ENCODE measurements at places on chromosomes 13 and 19. TPM values are rescaled to one million over a fixed set of nuclear protein-coding genes. Genes with fewer than 3 reads are reported as not detected.

DNA sequence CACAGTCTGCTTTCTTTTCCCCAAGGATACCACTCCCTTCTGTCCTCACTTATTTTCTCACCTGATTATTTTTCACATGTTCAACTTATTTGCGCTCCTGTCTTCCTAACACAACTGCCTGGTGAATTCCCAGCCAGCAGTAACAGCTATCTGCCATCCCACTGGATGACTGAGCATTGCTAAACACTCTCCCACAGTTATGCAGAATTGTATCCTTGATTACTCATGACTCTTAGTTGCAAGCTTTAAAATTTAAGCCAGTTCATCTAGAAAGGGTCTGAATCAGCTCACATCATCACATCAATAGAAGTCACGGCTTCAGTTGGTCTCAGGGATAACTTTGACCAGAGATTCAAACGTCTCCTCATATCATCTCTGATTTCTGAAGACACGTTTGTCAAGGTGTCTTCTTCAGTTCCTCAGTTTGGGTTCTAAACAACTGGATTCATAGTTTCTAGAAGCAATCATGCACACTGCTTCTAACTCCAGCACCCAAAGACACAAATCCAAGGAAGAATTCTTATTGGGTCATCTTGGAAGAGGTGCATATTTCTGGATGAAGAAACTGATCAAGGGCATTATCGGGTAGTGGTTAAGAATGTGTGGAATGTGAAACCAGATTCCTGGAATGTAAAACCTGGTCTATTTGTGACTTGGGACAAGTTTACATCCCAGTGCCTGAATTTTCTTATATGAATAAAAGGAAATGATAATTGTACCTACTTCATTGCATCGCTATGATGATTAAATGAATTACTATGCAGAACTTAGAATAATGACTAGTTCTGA lies 13.9 kb upstream of the DACH1 start:
- no peak for DNase-seq

DNA sequence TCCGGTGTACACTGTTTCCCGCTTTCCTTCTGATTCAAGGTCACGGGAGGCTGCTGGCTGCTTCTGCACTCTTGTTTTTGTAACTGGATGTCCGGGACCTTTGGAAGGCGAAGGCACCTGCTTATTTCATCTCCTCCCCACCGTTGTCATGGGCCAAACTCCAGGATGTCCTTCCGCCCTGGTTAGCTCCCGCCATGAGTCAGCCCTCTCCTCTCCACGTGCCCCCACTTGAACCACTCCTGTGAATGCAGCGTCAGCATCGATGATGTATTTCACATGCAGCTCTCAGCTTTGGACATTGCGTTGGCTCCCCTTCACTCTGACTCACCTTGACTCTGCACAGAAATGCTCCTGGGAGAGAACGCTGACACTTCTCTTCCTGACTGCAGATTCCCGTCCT lies 5.5 kb upstream of the GALP start:
- no peak for DNase-seq

DNA sequence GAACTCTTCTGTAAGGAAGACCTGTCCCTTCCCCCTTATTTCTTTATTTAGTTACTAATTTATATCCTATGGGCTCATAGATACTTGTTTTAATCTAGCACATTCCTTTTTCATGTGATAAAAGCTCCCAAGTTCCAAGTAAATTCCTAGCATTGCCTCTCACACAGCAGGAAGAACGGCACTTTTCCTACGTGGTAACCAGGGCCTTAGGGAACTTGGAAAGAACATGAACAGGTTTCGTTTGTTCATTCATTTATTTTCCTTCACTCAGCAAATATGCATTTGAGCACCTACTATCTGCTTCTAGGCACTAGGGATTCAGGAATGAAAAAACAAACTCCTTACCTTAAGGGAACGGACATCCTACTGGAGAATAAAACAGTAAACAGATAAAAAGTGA lies 125.1 kb downstream of the SIPA1L3 start:
- DNase-seq = no peak

DNA sequence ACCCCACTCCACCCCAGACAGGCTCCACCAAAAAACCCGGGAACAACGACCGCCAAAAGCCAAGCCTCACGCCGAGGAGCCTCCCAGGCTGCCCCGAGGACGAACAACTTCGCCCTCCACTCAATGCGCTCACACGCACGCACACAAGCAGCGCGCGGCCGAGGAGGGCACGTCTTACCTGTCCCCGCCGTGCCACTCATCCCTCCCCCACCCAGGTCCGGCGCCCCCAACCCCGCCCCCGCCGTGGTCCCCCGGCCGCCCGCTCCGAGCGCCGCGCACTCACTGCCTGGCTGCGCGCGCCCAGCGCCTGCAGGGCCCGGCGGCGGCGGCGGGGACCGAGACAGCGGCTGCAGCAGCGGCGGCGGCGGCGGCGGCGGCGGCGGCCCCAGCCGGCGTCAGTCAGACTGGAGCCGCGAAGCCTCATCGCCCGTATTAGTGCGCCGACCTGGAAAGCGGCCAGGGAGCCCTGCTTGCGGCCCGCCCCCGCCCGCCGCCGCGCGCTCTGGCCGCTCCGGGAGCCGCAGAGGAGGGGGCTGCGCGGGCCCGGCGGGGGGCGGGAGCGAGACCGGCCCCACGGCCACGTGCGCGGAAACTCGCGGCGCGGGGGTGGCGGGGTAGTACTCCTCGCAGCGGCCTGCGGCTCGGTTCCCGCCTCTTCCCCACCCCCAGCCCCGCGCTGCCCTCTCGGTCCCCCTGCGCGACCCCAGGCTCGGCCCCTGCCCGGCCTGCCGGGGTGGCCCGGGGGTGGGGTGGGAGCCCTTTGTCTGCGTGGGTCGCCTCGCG lies at the start of gene SMAD9:
Gene SMAD9 (minus strand): TSS at position 406 of the 783 bp plus-strand sequence. CDS start 40,549 bp downstream, outside the sequence.
- peak; percentile 89 for DNase-seq

DNA sequence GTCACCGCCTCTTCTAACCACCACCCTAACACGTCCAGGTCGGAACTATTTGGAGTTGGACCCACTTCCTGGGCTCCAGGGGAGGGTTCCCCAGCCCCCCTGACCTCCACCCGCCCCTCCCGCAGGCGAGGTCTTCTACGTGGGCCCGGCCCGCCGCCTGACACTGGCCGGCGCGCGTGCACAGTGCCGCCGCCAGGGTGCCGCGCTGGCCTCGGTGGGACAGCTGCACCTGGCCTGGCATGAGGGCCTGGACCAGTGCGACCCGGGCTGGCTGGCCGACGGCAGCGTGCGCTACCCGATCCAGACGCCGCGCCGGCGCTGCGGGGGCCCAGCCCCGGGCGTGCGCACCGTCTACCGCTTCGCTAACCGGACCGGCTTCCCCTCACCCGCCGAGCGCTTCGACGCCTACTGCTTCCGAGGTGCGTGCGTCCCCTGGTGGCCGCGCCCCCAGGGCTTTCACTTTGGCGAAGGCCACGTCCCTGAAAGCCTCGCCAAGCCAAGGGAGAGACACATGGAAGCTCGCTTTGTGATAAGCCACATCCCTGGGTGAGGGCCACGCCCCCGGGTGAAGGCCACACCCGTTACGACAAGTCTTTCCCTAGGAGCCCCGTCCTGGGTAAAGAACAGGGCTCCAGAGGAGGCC lies 13.2 kb downstream of the NCAN start:
- peak; percentile 78 for DNase-seq

- no peak for DNase-seq
Observed at GRCh38 chr13:50123862-50124535, 108.8 kb downstream of the KCNRG start.

- no peak for DNase-seq
Observed at GRCh38 chr19:33199441-33200265, 5.5 kb downstream of the LRP3 start.

- DNase-seq = no peak
Observed at GRCh38 chr19:38693380-38694223, 46.2 kb downstream of the ACTN4 start.

DNA sequence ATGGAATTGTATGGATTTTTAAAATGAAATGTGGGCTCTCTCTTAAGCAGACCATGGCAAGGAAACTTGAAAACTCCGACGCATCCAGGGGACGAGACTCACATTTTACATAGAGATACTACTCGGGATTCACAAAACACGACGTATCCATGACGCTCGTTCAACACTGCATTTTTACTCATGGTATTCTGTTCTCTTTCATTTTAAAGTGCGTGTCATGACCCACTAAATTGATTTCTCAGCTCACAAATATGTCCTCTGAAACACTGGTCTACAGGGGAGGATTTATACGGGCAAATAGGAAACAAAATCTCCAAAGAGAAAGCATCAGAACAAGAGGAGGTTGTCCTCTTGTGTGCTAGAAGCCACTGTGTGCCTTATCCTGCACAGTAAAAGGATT lies 523.5 kb downstream of the MYO16 start:
- no peak for DNase-seq

DNA sequence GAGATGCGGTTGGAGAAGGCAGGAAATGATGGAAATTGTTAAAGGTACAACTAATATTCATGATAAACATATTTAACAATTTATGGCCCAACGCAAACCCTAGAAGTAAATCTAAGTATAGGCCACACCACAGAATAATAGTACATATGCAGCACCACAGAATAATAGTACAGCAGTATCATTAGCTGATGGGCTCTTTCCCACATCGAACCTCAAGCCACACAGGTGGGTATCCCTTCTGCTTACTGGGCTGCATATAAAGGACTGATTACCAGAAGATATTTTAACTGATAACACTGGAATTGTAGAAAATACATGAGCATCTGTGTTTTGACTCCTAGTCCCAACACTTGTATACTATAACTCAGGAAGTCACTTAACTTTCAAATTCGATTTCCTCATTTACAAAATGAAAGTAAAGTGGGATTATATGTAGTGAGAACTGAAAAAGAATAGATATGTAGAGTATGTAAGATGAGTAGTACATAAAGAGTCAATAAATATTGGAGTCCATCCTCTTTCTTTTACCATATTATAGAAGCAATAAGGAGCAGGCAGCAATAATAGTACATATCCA lies 91.5 kb downstream of the TSC22D1 start:
- no peak for DNase-seq

DNA sequence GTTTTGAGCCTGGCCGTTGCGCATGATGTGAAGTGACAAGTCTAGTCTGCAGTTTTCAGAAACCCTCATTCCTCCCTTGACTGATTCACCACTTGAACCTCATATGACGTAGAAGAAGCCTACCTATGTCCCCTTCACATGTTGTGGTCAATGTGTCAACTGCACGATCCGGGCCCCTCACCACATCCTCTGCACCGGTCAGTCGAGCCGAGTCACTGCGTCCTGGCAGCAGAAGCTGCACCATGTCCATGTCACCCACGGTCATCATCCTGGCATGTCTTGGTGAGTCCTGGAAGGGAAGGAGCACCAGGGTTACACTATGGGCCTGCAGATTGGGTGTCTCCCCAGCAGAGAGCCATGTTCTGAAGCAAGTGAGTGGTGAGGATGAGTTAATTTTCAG lies at the start of gene KIR2DL4:
Gene KIR2DL4 (plus strand): TSS at position 201 of the 400 bp plus-strand sequence. CDS start 42 bp downstream, at position 243.
- no peak for DNase-seq

DNA sequence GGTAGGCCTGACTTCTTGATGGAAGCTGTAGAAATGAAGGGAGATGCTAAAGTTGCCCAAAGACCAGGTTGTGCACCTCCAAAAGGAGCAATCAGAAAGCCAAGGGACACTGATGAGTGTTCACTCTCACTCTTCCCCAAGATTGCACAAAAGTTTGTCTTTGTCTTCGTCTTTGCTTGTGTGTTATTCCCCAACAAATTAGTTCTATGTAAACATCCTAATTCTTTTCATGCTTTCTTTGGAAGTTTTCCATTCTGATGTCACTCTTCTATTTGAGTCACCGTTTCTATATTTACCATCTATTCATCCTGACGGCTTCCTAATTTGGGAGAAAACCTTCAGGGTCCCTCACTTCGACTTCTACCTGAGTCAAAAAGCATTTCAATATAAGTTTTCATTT lies 3.7 kb upstream of the TMEM272 start:
- no peak for DNase-seq

DNA sequence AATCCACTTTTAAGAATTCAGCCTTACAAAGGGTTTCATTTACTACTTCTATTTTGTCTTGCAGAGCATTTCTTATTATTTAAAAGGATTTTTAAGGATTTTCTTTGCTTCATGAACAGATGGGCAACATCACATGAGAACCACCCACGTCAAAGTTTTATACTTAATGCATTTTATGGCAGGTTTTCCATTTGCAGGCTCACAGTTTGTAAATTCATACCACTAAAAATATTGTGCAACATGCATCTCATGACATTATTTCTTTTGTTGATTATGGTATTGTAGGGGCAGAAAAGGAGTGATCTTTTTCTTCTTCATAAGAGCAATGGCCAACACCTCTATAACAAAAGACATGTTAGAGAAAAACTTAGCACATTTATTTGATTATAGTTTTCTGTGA lies 554.0 kb upstream of the SPRY2 start:
- DNase-seq = no peak

GRCh38 chr13:49421391-49421790 lies 22.5 kb downstream of the CAB39L start:
- no peak for DNase-seq

DNA sequence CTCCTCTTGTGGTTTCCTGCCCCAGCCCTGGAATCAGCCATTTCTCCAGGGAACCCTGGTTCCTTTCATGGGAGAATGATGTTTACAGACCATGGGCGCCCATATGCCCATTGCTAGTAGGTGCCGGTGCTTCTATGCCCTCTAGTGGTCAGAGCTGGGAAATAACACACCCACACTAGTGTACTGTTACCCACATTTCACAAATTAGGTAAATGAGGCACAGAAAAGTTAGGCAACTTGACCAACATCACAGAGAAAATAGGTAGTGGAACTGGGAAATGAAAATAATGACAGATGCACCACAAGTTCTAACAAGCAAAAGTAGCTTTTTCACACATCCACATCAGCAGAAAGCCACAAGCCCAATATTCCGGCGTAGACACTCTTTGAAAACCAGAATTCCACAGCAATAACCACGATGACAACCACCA lies 1.3 kb upstream of the CEACAM3 start:
- no peak for DNase-seq

DNA sequence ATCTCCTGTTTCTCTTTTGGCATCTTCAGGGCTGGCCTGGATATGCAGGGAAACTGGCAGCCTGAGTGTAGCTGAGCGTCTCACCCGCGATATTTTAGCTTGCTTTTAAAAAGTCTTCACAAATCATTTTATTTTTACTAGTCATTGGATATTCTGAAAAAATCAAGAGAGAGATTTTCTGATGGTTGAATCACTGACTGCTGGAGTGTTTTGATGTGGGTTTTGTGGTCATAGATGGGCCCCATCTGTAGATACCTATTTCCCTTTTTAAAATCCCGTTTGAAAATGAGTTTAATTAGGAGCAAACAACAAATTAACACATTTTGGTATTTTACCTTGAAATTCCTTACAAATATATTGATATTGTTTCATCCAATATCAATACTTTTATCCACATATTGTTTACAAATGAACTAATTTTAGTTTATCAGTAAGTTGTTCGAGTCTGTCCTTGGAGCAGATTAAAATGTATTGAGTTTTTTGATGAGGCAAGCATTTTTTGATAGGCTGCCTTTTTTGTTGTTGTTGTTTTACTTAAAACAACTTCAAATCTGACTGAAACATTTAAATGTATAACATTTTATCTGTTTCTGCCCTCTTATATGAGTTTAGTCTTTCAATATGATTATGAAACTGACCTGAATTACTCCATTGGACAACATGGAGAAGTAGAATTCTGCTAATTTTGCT lies 21.5 kb upstream of the OXGR1 start:
- no peak for DNase-seq

Gene OR4F17
- total RNA-seq = not detected

Gene ZNF761
- 2.9 TPM for total RNA-seq

Gene TPTE2
- not detected for total RNA-seq

Gene ZFP14
- total RNA-seq = 2.6 TPM

Gene STX10
- total RNA-seq = 38.2 TPM

Gene ZNF799
- 2.3 TPM for total RNA-seq

Gene KLK15
- total RNA-seq = not detected

Gene ETV2
- total RNA-seq = 0.32 TPM

Gene SUPT20H
- 23.3 TPM for total RNA-seq
